Smooth muscle cell of the coronary artery (primary cell): ENCODE measurements at places on chromosomes 11 and 22. TPM values are rescaled to one million over a fixed set of nuclear protein-coding genes. Genes with fewer than 3 reads are reported as not detected.

Gene SOX10
- total RNA-seq: not detected in 2 replicates

Gene RTN4R
- 0.23 TPM in 1 of 2 replicates, not detected in the other for total RNA-seq

Gene BTBD18
- total RNA-seq: not detected in 2 replicates

Gene COX8A
- total RNA-seq: 198 and 548 TPM in 2 replicates

Gene CCDC116
- total RNA-seq: 0.08 and 0.23 TPM in 2 replicates

Gene SYT7
- 0.53 and 12.5 TPM in 2 replicates for total RNA-seq

Gene NUCB2
- total RNA-seq: 71.6 and 102 TPM in 2 replicates

Gene NLRP6
- not detected in 2 replicates for total RNA-seq

Gene FOLR3
- total RNA-seq: 5.5 TPM in 1 of 2 replicates, not detected in the other

Gene CNGA4
- under 0.01 and 0.47 TPM in 2 replicates for total RNA-seq

Gene MUC6
- not detected in 2 replicates for total RNA-seq

Gene TSGA10IP
- total RNA-seq: not detected in 2 replicates

Gene F2
- total RNA-seq: 0.08 TPM in 1 of 2 replicates, not detected in the other

Gene RFPL2
- total RNA-seq: not detected in 2 replicates

Gene OVCH2
- not detected in 2 replicates for total RNA-seq

Gene ASPHD2
- 1.5 and 3.7 TPM in 2 replicates for total RNA-seq

Gene KCNA4
- total RNA-seq: under 0.01 and 0.59 TPM in 2 replicates

Gene MS4A7
- not detected in 2 replicates for total RNA-seq

Gene RIMBP3C
- 0.15 and 0.70 TPM in 2 replicates for total RNA-seq

Gene CAVIN3
- 51.8 and 199 TPM in 2 replicates for total RNA-seq

Gene ARHGAP20
- total RNA-seq: 1.3 and 4.7 TPM in 2 replicates

Gene MS4A6A
- total RNA-seq: not detected in 2 replicates

Gene FAM111B
- total RNA-seq: 0.12 and 2.6 TPM in 2 replicates

Gene MFRP
- total RNA-seq: under 0.01 TPM in 1 of 2 replicates, not detected in the other

Gene DEFB108B
- not detected in 2 replicates for total RNA-seq

Gene BRSK2
- total RNA-seq: 0.23 and 0.47 TPM in 2 replicates
